ENCODE measurements at places on chromosomes 12 and 14.

GRCh38 chr12:95169368-95169767, 47.9 kb downstream of the FGD6 start:
- DNase-seq, result no peak

GRCh38 chr12:53076461-53076860, 2.7 kb downstream of the SPRYD3 start:
- no peak for DNase-seq

GRCh38 chr12:72677139-72677538, 405.0 kb downstream of the TRHDE start:
- no peak for DNase-seq

DNA sequence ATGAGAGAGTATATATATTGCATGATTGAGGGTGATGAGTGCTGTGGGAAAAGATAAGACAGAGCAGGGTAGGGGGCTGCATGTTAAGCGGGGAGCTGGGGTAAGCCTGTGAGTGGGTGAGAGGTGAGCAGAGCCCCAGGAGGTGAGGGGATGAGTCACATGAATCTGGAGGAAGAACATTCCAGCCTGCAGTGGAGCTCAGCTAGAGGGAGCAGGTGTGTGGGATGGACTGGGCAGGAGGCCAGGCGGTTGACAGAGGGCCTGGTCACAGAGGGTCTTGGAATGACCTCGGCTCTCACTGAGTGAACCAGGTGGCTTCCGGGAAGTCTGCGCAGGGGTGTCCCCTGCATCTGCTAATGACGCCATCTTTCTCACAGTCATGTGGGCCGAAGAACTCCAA, 44.4 kb downstream of the GIT2 start:
- no peak for DNase-seq

GRCh38 chr14:96256407-96256806, 397 bp downstream of the BDKRB1 start:
- no peak for DNase-seq

GRCh38 chr14:59570122-59570521, 6.5 kb downstream of the CCDC175 start:
- DNase-seq, result no peak

GRCh38 chr12:48973531-48973930, 2.0 kb upstream of the WNT10B start:
- no peak for DNase-seq

DNA sequence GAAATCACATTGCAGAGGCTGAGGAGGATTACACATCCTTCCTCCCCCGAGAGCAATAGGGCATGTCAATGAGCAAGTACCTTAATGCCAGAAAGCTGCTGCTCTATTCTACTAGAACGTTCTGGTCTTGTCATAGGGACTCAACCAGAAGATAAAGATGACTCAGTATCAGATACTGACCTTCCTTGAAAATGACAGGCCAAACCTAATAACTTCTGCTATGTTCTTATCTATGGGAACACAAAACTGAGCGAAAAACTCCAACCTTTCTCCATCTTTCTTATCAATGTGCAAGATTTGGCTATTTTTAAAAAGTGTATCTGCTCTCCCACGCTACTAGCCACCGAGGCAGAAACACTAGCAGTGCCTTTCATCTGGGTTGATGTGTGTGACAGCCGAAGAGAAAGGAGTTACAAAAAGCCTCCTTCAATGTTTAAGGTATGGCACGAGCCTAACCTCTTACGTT, 5.5 kb downstream of the CCDC92 start:
- DNase-seq, result no peak

GRCh38 chr12:12019881-12020280, 50.9 kb upstream of the BCL2L14 start:
- DNase-seq, result no peak

DNA sequence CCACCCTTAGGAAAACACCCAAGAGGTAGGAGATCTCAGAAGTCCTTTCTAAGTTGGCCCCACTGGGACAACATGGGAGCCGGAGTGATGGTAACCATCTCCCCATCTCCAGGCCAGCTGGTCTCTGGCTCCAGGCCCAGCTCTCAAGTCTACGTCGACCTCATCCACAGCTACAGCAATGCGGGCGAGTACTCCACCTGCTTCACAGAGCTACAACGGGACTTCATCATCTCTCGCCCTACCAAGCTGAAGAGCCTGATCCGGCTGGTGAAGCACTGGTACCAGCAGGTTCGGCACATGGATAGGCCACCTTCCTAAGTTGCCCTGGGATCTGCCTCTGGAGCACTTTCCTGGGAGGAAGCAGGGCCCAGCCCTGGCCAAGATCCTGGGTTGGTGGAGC, 11.0 kb upstream of the OAS2 start:
- DNase-seq, result no peak

DNA sequence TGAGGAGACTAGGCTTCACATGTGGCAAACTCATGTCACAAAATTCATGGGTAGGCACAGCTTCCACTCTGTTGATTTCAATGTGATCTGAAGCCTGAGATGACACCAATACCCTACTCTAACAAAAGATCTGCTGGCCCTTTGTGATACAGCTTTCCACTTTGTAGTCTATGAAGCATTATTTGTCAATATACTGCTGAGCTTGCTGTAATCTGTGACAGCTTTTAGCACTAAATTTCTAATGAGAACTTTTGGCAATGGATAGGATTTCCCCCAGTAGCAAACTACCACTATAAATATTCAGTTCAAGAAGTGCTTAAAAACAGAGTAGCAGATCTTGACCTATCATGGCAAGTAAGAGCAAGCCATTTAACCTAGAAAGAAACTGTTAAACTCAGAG, 5.6 kb upstream of the HEATR5A start:
- DNase-seq, result no peak

DNA sequence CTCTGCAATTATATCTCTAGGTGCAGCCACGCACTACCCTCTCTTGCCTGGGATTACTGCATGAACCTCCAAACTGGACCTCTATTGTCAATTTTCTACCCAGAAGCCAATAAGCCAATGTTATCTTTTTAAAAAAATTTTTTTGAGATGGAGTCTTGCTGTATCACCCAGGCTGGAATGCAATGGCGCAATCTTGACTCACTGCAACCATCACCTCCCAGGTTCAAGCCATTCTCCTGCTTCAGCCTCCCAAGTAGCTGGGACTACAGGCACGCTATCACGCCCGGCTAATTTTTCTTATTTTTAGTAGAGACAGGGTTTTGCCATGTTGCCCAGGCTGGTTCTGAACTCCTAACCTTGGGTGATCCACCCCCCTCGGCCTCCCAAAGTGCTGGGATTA, 11.2 kb upstream of the PXN start:
- DNase-seq, result no peak

GRCh38 chr14:44505588-44505987, 1.5 kb downstream of the FSCB start:
- DNase-seq, result no peak

GRCh38 chr12:76031414-76032042, at the start of gene PHLDA1:
TSS of gene PHLDA1 (minus strand) at chr12:76031776.
- DNase-seq, result peak; percentile 97

- DNase-seq, result peak; percentile 53
Observed at GRCh38 chr12:14167005-14167628, 185.7 kb upstream of the GRIN2B start.

DNA sequence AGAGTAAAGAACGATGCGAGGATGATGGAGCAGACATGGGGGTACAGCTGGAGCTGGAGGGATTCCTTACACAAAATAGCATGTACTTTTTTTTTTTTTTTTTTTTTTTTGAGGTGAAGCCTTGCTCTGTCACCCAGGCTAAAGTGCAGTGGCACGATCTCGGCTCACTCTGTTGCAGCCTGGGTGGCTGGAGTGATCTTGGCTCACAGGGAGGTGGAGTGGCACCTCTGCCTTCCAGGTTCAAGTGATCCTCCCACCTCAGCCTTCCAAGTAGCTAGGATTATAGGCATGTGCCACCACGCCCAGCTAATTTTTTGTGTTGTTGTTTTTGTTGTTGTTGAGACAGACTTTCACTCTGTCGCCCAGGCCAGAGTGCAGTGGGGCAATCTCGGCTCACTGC, 5.1 kb upstream of the RASAL1 start:
- no peak for DNase-seq

GRCh38 chr12:112676507-112676906, 115.0 kb upstream of the RPH3A start:
- DNase-seq, result no peak

DNA sequence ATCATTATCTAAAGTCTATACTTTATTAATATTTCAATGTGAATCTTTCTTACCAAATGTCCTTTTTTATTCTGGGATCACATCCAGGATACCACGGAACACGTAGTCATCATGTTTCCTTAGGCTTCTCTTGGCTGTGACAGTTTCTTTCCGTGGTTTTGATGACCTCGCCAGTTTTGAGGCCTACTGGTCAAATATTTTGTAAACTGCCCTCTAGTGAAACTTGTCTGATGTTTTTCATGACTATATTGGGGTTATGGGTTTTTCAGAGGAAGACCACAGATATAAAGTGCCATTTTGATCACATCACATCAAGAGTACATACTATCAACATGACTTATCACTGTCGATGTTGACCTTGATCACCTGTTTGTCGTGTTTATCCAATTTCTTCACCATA, 14.1 kb upstream of the SERPINA6 start:
- no peak for DNase-seq

- no peak for DNase-seq
Observed at GRCh38 chr14:31559939-31560338, 1.3 kb upstream of the NUBPL start.

DNA sequence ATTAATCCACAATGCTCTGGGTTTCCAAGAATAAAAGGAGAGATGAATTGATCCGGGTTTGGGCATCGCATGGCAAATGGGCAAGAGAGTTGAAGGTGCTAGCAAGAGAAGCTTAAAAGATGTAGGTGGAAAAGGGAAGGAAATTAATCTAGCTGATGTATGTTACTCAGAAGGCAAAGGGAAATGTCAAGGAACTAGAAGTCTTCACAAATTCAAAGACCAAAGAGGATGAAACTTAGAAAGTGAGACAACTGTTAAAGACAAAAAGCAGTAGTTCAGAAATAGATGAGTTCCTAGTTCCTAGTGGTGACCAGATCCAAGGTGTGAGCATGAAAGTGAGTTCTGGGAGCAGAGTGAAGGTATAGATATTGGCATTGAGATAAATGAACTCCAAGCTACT, 228.3 kb downstream of the SEC23A start:
- no peak for DNase-seq

- DNase-seq, result no peak
Observed at GRCh38 chr12:12654691-12655460, 41.1 kb downstream of the GPR19 start.

DNA sequence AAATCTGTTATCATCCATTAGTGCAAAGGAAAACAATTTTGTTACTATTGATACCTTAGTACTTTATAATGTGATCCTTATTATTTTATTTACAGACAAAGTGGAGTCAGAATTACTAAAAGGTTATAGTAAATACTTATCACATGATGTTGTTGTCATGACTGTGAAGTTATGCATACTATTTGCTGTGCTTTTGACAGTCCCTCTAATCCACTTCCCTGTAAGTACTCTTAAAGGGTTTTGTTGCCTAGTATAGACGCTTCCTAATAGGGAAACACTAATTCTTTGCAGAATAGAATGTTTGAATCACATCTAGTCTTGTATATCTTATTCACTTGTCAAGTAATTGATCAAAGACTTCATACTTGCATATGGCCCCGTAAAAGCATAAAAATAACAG, 69.4 kb downstream of the SLC38A6 start:
- no peak for DNase-seq

DNA sequence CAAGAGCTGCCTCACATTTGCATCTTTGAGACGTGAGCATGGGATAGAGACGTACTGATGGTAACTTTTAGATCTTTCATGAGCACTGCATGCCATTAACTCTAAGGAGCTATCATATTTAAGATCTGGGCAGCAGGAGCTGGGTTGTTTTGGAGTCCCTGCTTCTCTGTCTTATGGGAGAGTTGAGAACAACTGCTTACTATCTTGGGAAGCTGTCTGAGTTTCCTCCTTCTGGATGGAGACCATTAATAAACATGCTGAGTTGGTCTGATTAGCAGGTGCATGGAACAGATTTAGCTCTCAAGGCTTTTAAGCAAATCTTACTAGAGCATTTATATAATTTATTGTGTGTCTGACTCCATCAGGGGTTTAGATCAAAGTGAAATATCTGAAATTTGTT, 119.3 kb upstream of the CCDC198 start:
- no peak for DNase-seq

- DNase-seq, result no peak
Observed at GRCh38 chr12:215116-215515, 1.2 kb upstream of the SLC6A12 start.

DNA sequence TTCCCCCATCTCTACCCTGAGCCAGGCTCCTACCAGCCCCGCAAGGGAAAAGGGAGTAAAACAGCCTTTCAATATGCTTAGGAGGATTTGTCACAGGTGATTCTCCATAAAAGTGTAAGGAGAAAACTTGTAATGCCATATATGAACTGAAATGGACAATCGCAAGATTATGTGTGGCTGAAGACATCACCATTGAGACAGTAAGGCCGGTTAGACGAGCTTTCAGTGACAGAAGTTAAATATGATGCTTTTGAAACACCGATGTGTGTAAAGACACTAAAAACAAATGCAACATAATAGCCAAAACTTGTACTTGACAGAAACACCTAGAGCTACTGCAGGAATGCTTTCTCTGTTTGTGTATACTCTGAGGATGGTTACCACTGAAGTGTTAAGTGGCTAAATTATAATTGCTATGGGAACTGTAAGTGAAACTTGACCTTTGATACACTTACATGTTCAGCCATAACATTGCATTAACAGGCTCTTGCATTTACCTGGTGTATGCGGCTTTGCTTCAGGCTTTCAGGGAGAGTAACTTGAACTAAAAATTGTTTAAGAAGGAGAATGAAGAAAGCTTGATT, 42.3 kb downstream of the FAR2 start:
- no peak for DNase-seq

DNA sequence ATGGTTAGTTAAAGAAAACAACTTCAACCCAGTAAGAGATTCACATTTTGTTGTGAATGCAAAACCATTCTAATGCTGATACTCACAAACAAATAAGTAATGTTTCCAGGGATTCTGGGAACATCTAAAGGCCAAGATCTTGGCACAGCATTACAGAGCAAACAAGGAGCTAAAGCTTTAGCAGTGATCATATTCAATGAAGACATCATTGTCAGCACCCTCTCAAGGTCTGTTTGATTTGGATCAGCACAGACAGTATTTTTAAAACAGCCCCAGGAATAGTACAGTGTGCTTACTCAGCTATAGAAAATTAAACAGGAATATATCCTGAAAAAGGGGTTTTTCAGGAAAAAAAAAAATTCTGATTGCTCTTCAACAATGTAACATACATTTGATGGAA, 71.4 kb downstream of the TMEM260 start:
- DNase-seq, result no peak

GRCh38 chr12:8995021-8995775, 5.9 kb downstream of the KLRG1 start:
- no peak for DNase-seq

- no peak for DNase-seq
Observed at GRCh38 chr12:82182601-82183190, 175.5 kb downstream of the CCDC59 start.

GRCh38 chr12:55715169-55715764, 579 bp upstream of the BLOC1S1 start:
- DNase-seq, result no peak

- no peak for DNase-seq
Observed at GRCh38 chr14:24084440-24084839, 9.7 kb upstream of the PCK2 start.

GRCh38 chr12:71476513-71476912, 36.9 kb downstream of the LGR5 start:
- no peak for DNase-seq

Measured in activated CD4-positive, alpha-beta memory T cell treated with anti-CD3 and anti-CD28 coated beads for 36 hours (primary cell).